ENCODE measurements at places on chromosomes 6 and 20. TPM values are rescaled to one million over a fixed set of nuclear protein-coding genes. Genes with fewer than 3 reads are reported as not detected.

ZBTB24 gene
- 6.8 TPM for total RNA-seq

SLC22A16 gene
- total RNA-seq = not detected

DNA sequence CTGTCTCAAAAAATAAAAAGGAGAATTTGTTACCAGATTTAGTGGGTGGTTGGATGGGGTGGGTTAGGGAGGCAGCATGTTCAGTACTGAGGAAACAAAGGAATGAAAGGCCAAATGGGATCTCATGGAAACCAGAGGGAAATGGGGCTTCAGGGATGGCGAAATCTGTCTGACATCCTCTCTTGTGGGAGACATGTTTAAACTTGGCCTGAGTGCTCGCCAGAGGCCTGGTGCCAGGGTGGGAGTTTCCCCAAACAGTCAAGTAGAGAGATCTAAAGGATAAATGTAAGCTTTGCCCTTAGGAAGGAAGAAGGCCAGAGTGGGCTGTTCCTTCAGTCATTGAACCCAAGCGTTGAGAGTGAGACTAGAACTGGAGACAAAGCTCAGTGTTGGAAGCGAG is 61.9 kb upstream of the AKIRIN2 start:
- DNase-seq = no peak

GRCh38 chr20:48695255-48695654 is 132.5 kb downstream of the PREX1 start:
- no peak for DNase-seq

DNA sequence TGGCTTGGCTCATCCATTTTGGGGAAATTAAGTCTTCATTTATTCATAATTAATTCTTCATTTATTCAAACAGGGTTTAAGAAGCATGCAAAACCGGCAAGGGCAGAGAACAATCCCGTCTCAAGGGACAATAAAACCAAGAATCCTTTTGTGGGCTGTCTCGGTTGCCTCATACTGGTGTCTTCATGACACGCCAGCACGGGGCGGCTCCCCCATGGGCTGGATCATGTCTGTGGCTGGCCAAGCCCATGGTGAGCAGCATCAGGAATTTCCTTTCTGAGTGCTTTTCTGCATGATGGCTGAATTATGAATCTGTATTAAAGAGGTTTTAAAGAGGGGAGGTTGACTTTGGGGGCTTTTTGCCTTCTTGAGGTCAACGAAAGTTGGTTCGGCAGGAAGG is 38.3 kb upstream of the DUSP22 start:
- no peak for DNase-seq

- DNase-seq = no peak
Observed at GRCh38 chr20:10463622-10464021, 28.5 kb downstream of the SLX4IP start.

- DNase-seq = no peak
Observed at GRCh38 chr20:24815196-24815815, 133.8 kb upstream of the CST7 start.

DNA sequence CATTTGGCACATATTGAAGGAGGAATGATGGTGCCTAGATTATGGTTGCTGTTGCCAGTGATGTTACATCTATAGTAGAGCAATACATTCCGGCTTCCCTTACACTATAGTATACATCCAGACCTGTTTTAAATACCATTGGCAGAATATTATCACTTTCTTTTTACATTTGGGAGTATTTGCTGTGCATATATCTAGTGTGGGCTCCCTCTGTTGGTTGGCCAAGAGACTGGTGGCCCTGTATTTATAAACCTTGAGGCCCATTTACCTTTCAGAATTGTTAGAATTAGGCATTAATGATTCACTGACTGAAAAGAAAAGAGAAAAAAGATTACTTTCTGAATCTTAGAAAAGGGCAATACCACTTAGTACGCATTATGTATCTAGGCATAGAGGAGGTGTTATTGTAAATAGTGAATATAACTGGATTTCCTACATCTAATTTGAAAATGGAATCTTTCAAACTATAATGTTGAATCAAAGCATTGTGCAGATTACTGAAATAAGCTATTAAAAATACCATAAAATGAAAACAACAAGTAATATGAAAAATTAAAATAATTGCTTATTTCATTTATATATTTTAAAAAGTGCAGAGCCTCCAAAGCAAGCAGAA is 628.8 kb upstream of the MAN1A1 start:
- no peak for DNase-seq
